Fibroblast of upper back skin (primary cell): ENCODE measurements at places on chromosomes 3 and 15.
A peak's percentile ranks its signal among the peaks of the same experiment; 100 is the strongest.

DNA sequence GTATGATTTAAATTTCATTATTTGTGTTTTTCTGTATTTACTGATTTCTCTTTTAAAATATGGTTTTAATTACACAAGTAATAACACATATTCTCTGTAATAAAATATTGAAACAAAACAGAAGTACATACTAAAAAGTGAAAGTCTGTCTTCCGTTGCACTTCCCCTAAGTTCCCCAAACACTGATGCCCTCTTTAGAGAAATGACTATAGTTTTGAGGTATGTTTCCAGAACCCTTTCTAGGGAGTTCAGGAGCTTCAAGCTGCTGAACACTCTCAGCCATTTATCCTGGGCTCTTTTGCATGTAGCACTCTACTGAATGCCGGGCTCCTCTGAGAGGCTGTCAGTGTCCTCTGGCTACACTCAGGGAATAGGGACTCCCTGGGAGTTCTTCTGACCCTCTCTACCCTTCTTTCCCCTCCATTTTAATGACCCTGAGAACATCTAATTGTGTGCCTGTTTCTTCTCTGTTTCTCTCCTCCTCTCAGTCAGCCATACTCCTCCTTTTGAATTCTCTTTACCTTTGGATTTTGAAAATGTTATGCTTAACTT is 60.4 kb upstream of the KCNAB1 start:
- no peak for DNase-seq

DNA sequence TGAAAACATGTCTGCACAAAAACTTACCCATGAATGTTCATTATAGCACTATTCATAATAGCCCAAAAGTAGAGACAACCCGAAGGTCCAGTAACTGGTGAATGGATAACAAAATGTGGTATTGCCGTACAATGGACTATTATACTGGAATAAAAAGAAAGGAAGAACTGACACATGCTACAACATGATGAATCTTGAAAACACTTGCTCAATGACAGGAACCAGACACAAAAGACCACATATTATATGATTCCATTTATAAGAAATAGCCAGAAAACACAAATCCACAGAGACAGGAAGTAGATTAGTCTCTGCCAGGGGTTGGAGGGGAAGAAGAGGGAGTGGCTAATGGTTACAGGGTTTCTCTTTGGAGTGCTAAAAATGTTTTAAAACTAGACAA is 18.3 kb downstream of the SHC4 start:
- DNase-seq, result no peak

DNA sequence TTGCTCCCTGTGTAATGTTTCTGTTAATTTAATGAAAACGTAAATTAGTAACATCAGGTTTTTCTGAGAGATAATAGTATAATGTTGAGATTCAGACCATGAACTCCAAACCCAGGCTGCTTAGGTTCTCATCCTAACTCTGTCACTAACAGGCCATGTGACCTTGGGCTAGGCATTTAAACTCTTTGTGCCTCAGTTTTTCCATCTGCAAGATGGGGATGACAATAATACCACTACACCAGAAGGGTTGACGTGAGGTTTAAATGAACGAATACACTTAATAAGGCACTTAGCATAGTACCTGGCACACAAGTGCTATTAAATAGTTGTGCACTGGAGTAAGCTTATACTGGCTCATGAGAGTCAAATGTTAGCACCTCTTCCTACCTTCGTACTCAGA is 370.8 kb downstream of the MAGI1 start:
- DNase-seq, result no peak

GRCh38 chr3:2078821-2079220 is 19.8 kb upstream of the CNTN4 start:
- no peak for DNase-seq

DNA sequence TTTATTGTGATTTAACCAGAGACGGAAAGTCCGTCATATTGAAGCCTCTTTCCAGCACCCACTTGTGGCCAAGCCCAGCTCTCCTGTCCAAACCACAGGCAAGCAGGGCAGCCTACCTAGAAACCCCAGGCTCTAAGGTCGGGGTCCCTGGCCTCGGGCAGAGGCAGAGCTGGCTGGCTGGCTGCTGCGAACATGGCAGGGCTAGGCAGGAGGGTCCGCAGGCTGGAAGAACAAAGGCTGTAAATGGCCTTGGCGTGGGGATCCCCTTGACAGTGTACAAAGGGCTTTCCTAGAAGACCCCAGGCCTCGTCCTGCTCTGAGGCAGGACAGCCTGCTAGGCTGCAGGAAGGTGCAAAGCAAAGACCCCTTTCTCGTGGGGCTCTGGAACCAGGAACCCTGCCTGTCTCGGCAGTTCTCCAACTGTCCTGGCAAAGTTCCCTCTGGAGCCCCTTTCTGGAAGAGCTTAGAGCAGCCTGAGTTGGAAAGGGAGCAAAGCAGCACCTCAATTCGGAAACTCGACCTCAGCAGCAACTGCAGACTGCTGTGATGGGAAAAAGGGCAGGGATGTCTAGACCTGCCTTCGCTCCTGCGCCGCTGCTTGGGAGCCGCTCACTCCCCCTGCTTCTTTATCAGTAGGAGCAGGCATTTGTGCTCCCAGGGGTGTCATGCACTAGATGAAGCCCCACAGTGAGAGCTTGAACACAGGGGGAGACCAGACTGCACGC is 8.5 kb downstream of the CALML4 start:
- DNase-seq, result no peak

DNA sequence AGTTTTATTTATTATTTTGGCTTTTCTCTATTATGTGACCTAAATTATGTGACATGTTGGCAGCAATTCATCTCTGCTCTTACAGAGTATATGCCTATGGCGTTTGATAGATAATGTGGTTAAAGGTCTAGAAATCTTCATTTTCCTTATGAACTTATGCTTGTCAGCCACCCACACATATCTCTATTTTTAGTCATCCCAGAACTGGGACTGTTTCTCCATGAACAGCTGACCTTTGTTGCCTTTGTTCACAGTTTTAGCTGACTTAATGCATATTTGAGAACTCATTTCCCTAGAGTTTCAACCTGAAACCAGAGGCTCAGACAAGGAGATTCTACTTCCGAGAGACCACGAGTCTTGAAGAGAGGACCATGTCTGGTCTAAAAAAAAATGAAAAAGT is 176.5 kb downstream of the RAP2B start:
- peak; percentile 79 for DNase-seq

- DNase-seq, result peak; percentile 69
Observed at GRCh38 chr15:70582143-70582945, 181.0 kb downstream of the UACA start.

DNA sequence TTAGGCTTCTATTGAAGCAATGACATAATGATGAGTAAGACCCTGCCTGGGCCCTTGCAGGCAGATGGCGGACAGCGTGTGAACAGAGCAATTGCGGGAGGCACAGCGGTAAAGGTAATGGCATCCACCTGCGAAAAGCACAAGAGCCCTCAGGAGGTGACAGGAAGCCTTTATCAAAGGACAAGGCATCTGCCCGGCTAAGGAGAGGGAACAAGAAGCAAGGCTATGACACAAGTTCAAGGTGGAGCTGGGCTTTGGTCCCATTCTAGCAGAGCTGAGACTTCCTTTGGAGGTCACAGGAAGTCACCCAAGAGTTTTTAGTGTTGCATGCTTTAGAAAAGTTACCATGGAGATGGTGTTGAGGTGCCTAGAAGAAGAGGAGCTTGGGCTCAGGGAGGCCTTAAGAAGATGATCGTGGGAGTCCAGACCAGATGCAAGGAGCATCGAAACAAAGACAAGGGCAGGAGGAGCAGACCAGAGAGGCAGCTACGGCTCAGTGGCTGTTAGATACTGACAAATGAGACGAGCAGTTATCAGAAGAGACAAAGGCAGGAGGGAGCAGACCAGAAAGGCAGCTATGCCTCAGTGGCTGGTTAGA is 34.5 kb downstream of the OSBPL10 start:
- no peak for DNase-seq

DNA sequence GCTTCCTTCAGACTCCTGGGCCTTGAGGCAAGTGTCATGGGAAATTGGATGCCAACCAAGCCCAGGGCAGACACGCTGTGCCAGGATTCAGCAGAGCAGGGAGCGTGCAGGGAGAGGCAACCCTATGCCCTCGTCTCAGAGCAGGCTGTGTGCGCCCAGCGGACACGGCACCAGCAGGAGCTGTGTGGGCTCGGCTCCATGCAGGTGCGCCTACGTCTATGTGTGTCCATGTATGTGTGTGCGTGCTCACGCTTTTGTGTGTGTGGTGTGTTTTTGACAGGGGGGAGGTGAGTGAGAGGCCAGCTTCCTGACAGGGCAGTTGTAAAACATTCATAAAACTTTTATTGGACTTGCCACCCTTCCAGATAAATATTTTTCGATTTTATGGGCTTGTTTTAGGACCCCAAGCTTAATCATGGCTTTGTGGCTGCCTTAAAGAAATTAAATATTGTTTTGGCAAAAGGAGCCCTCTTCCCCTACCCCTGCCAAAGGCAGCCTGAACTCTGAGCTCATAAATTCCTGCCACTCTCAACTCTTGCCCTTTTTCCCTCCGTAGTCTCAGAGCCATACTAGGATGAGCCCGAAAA is 84.4 kb downstream of the DNAJB8 start:
- no peak for DNase-seq

GRCh38 chr15:67019069-67019468 is 46.3 kb upstream of the SMAD3 start:
- no peak for DNase-seq

- DNase-seq, result no peak
Observed at GRCh38 chr3:58148049-58148448, 62.7 kb downstream of the DNASE1L3 start.

GRCh38 chr3:20865803-20866202 is 679.8 kb upstream of the SGO1 start:
- no peak for DNase-seq

- DNase-seq, result no peak
Observed at GRCh38 chr3:159667261-159667660, 321.4 kb upstream of the IL12A start.

GRCh38 chr3:194337965-194338753 is 13.0 kb downstream of the CPN2 start:
- no peak for DNase-seq

- DNase-seq, result no peak
Observed at GRCh38 chr3:35393901-35394799, 245.2 kb upstream of the ARPP21 start.

DNA sequence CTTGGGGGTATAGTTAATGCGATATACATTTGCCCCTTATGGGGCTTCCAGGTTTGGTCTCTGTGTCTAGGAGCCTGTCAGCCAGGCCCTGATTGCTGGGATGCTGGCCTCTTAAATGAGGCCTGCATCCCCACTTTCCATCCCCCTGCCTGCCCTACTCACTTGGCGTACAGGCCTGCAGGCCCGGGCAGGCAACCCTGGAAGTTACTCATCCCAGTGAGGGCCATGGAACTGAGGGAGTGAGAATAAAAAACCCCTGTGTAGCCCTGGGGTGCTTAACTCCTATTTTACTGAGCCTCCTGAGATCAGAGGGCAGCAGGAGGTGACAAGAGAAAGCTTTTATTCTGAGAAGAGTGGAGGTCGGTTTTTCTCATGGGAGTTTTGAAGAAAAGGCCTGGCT is 2.0 kb downstream of the DISP2 start:
- DNase-seq, result no peak

GRCh38 chr3:152030320-152030719 is 156.9 kb downstream of the SUCNR1 start:
- DNase-seq, result no peak

GRCh38 chr3:171876680-171877147 is 33.6 kb downstream of the TMEM212 start:
- DNase-seq, result peak; percentile 98

GRCh38 chr15:35102186-35102585 is 17.1 kb upstream of the NANOGP8 start:
- DNase-seq, result no peak

- no peak for DNase-seq
Observed at GRCh38 chr15:61564785-61565184, 335.7 kb upstream of the RORA start.

- peak; percentile 59 for DNase-seq
Observed at GRCh38 chr3:113287111-113287802, 75.9 kb downstream of the BOC start.

DNA sequence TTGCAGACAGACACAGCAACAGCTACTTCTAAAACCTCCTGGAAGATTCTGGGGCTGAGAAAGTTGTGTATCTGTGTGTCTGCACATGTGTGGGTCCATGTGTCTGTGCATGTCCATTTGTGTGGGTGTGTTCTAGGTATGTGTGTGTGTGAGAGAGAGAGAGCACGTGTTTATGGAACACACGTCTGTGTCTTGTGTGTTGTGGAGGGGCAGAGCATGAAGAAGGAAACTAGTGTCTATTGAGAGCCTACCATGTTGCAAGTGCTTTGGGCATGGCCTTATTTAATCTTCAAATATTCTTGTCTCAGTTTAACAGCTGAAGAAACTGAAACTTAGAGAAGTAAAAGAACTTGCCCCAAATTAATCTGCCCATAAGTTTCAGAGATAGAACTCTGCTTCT is 327.5 kb downstream of the UACA start:
- DNase-seq, result no peak

DNA sequence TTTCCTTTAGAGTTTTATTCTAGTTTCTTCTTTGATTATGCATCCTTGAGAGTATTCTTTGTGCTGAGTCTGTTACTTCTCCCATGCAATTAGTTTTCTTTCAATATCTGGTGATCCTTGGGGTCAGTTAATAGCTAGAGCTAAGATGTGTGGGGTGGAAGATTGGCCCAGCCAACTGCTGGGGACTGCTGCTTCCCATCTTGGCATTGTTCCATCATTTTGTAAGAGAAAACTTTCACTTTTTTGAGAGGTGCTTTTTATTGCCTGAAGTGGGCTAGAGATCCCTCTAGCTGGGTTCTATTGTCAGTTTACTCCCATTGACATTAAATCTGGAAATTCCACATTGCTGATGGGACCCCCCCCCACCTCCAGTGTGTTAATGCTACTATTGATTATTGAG is 15.4 kb downstream of the BCL2L10 start:
- DNase-seq, result no peak

GRCh38 chr15:55774113-55774970 is 31.4 kb upstream of the PRTG start:
- DNase-seq, result peak; percentile 20

DNA sequence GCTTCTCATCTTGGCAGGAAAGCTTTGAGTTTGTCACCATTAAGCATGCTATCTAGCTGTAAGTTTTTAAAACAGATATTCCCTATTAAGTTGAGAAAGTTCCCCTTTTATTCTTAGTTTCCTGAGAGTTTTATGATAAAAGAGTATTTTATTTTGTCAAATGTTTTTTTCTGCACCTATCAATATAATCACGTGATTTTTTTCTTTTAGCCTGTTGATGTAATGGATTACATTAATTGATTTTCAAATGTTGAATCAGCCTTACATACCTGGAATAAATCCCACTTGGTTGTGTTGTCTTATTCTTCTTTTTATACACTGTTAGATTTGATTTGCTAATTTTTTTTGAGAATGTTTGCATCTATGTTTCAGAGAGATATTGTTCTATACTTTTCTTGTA is 179.5 kb downstream of the ZNF621 start:
- no peak for DNase-seq

DNA sequence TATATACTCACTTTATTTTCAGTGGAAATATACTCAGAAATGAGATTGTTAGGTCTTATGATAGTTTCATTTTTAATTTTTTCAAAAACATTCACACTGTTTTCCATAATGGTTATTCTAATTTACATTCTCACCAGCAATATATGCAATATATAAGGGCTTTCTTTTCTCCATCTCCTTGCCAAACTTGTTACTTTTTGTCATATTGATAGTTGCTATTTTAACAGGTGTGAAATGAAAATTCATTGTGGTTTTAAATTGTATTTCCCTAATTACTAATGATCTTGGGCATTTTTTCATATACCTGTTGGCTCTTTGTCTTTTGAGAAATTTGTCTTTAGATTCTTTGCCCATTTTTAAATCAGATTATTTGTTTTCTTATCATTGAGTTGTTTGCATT is 325.2 kb downstream of the DIPK2A start:
- DNase-seq, result no peak
